ENCODE measurements at places on chromosomes 2 and 18.

DNA sequence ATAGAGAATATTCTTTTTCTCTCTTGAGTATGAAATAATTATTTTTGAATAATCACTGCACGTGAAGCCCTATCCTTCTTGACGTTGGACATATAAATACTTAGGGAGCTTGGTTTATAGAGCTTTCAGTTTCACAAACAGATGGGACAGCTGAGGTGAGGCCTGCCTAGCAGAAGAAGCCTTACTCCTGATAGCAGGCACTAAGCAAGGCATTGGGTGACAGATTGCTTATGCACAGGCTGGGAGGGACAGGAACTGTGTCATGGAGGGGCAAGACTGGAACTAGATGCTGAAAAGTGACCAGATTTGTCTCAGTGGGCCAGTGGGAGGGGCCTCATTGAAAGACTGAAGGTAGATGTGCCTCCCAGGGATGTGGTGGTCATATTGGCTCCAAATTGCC lies 220.8 kb downstream of the NEDD4L start:
- DNase-seq: no peak

GRCh38 chr2:215171151-215171550 lies 32.7 kb upstream of the ABCA12 start:
- DNase-seq: peak; percentile 26

- no peak for DNase-seq
These were observed 136.4 kb downstream of the HDAC4 start for GRCh38 chr2:239264492-239264837.

- peak; percentile 14 for DNase-seq
These were observed 39.3 kb downstream of the AP1S3 start for GRCh38 chr2:223797811-223798721.

DNA sequence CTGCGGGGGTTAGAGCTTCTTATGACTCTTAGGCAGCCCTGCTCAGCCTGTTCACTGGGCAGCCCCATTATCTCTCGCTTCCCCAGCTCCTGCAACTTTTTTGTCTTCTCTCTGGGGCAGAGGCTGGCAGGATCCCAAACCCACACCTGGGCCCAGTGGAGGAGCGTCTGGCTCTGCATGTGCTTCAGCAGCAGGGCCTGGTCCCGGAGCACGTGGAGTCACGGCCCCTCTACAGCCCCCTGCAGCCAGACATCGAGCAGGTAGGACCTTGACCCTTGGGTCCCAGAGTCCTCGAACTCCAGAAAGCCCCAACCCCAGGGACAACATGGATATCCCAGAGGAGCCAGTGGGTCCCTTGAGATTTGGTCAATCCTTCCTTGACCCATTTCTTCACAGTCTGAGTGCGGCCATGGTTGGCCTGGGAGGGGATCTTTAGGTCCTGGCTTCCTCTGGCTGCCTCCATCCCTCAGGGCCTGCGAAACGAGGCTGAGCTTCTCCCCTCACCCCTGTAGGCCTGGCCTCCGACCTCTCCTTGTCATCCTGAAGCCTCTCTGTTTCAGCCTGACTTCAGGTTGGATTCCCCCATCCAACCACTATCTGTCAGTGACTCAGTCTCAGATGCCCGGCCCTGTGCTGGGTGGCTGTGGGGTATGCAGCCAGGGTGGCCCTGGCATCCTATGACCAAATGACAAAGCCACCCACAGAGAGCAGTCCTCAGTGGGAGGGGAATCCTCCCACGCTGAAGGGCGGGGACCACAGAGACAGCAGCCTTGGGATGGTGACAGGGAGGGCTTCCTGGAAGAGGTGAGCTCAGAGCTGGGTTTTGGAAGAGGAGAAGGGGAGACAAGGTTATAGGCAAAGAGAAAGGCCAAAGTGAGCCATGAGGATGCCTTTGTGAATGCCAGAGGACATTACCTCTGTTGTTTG lies 214.2 kb downstream of the DYSF start:
- DNase-seq: no peak

GRCh38 chr2:55283083-55283482 lies 14.1 kb upstream of the MTIF2 start:
- DNase-seq: no peak

DNA sequence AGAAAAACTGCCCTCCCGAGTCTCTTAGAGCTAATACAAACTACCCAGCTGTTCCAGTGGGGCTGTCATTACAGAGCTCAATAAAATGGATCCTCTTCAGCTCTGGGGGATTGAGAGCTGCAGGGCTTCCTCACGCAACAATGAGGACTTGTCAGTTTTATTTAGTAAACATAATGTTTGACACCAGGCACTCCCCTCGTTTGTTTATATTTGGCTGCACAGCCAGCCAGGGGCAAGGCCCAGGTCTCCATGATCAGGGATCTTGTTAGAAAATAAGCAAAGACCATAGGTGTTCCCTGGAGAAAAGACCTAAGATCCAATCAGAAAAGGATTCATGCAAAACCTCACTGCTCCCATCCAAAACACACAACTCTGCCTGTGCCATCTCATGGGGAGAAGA lies 158.2 kb downstream of the C1D start:
- DNase-seq: no peak

- no peak for DNase-seq
These were observed 48.8 kb upstream of the PPM1B start for GRCh38 chr2:44119878-44120277.

DNA sequence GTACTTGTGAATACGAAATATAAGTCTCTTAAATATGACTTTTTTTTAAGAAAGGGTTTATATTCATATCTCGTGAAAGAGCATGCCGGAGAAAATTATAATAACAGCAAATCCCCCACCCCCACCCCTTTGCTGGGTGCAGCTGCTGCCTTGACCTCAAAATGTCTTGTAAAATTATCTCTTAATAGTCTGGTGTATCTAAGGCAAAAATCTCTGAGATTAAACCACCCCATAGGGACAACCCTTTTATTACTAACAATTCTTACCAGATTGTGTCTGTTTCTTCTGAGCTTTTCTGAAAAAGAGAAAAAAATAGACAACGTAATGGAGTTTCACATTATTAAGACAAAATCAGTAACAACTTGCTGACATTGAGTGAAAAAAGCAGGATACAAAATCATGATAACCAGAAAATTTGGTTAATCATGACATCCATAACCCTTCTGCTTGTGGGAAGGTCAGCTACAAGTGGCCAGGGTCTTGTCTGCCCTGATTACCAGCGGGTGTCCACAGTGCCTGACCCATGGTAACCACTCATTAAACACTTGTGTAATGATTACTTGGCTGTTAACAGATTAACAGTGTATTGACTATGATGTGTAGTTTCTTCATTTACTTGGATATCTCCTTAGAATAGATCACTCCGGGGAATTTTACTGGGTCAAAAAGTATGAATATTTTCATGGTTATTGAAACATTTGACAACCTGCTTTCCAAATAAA lies 1.5 kb downstream of the STRADB start:
- DNase-seq: no peak

DNA sequence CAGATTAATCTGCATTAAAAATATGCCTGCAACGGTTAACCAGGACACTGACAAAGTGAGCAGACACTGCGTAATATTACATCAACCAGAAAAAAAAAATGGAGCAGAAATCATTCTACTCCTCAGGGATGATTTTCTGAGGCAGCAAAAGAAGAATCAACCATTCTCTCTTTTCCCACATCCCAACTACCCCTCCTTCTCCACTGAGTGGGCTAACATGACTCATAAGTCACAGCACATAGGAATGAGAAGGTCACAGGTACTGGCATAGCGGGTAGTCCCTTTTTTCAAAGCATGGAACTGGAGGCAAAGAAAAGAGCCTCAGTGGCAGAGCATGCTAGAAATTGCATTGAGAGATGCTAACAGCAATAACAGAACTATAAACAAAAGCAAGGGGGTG lies 54.3 kb upstream of the TSPYL6 start:
- no peak for DNase-seq

DNA sequence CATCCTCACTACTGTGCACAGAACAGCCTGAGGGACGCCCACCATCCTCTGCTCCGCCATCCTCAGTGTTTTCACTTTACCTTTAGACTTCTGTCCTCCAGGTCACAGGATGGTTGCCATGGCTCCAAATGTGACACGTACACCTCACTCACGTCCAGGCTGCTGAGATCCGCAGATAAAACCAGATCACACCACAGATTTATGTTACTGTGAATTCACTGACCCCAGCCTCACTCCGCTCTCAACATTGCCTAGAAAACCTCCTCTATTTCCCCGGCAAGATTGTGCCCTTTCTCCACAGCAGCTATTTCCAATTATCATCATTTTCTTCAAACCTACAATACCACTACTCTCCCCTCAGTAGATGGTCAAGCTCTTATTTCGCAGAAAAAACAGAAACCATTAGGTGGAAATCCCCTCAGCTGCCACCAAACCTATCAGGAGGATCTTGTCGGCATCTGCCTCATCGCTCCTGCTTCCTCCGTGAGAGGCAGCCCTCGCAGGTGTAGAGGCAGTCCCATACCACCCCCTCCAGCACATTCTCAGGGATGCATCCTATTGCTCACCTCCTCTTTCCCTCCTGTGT lies 49.8 kb upstream of the SLC1A4 start:
- peak; percentile 28 for DNase-seq

DNA sequence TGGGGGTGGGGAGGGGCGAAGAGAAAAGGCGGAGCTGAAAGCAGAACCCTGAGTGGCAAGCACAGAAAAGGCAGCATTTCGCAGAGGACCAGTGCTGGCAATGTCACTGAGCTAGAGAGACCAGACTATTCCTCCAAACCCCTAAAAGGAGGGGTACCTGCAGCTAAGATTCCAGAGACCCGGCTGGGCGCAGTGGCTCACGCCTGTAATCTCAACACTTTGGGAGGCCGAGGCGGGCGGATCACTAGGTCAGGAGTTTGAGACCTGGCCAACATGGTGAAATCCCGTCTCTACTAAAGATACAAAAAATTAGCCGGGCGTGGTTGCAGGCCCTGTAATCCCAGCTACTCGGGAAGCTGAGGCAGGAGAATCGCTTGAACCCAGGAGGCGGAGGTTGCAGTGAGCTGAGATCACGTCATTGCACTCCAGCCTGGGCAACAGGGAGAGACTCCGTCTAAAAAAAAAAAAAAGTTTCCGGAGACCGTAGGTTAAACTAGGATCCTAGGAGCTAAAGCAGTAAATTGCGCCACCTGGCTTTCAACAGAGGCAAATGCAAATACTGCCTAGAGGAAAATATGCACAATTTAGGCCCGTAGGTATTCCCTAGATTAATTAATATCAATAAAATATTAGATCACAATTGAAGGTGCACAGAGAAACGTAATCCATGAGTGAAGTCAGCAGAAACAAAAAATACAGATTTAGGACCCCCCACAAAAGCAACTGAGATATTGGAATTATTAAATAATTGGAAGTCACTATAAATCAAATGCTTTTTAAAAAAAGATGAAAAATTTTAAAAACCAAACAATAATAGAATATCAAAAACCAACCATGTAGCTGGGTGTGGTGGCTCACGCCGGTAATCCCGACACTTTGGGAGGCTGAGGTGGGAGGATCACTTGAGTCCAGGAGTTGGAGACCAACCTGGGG lies 4.9 kb downstream of the UCN start:
- peak; percentile 70 for DNase-seq

DNA sequence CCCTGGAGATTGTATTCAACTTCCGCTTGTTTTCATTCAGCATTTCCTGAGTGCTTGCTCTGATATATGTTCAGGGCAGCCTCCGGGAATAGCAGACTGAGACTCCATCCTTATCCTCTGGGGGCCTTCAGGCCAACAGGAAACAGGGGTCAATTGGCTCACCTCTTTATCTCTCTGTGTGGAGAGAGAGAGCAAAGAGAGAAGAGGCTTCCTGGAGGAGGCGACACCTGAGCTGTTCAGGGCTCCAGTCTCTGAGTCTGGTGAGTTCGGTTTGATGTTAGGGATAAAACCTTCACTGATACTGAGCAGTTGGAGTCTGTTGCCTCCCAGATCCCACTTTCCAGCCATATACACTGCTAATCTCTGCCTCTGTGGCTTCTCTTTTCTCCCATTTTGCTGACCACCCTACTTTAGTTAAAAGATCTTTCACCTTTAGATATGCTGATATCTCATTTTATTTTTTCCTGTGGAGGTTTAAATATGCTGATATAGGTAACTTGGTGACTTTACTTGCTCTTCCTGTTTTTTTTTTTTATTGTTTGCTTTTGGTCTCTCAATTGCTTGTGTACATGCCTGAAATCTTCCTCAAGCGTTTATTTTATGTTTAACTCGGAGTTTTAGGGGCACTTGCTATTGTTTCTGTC lies 56.9 kb downstream of the KCNS3 start:
- no peak for DNase-seq

- no peak for DNase-seq
These were observed 3.5 kb downstream of the CPO start for GRCh38 chr2:206942592-206943478.

- peak; percentile 26 for DNase-seq
These were observed 30.3 kb upstream of the SLC30A6 start for GRCh38 chr2:32135409-32135808.

GRCh38 chr18:22318745-22319407 lies 98.8 kb downstream of the CTAGE1 start:
- DNase-seq: no peak

- DNase-seq: no peak
These were observed 21.0 kb upstream of the GPR75 start for GRCh38 chr2:53880756-53881155.

DNA sequence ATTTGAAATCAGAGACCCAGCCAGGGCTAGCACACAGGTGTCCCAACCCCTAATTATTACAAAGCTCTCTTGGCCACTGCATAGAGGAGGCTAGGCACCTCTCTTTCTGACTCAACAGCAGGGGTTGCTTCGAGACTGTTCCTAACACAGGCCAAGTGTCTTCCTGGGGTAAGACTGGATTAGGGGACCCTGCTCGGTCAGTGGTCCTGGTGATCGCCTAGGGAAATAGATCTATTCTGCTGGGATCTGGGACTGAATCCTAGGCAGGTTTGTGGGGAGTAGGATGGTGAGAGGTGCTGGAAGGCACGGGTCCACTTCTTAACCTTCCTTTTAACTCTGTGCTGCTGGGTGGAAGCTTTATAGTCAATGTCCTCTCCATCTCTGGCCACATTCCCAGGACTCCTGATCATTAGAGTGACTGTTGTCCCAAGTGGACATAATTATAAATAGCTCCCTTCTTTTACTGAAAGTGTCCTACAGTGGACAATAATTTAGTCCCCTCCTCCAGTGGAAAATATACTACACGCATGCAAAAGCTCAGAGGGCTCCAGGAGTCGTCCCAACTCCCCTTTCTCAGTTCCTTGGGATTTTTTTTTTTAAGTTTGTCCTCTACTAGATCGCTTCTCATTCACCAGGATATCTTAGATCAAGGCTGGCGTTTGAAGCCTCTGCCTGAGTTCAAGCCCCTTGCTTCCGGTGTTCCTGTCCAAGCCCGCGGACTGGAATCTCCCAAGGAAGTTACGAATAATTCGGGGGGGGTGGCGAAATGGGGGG lies 1.3 kb upstream of the TRIB2 start:
- no peak for DNase-seq

GRCh38 chr2:8985561-8986326 lies 17.7 kb downstream of the MBOAT2 start:
- no peak for DNase-seq

GRCh38 chr2:11796190-11797171 lies 50.0 kb downstream of the LPIN1 start:
- no peak for DNase-seq
